D341Med (cell line): ENCODE measurements at places on chromosomes 3 and 15.

- DNase-seq = no peak
These were observed 808.2 kb downstream of the SQOR start for GRCh38 chr15:46442901-46443590.

DNA sequence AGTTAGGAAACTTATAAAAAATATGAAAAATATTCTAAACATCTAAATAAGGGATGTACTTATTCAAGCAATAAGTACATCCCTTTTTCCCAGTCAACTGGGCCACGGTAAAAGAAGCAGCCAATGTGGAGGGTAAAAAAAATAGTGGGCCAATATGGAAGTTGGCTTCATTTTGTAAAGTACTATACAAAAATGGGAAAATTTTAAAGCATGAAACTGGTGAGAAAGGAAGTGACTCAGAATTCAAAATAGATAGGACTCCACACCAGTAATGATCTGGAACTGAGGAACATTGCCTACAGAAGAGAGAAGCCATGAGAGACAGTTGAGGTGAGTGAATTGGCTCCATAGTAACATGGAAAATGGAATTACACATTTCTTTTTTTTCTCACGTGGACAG is 108.9 kb downstream of the FNDC3B start:
- DNase-seq = no peak

- no peak for DNase-seq
These were observed 77.6 kb downstream of the ST8SIA2 start for GRCh38 chr15:92471288-92471687.

DNA sequence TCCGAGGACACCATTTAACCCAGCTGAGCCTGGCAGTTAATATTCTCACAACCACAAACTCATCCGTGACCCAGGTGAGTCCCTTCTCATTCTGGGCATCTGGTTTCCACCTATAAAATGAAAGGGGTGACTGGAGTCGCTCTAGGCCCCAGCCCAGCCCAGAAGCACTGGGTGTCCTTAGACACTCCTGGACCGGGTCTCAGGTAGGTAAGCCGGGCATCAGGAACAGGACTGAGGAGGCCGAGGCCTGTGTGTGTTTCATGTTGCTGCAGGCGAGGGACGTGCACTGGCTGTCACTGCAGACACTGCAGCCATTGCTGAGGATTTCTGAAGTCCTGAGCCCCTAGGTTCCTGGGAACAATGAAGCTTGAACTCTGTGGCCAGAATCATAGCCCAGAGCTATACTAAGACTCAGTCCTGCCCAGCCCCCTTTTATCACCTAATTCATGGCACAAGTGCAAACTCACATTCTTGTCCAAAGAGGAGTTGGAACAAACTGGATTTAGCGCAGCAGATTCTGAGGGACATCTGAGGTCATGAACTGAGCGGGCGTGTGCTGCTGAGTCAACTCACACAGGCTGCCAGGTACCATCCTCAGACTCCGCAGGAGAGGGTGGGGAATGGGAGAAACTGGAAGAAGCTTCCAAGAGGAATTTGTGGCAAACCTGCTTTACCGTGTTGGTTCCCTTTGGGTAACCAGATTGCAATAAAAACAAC is 184.9 kb downstream of the FAM43A start:
- no peak for DNase-seq
